BJ (cell line): ENCODE measurements at places on chromosomes 2 and 18. TPM values are rescaled to one million over a fixed set of nuclear protein-coding genes. Genes with fewer than 3 reads are reported as not detected.

The UGT1A8 gene
- polyA plus RNA-seq: not detected in 2 replicates

The CD226 gene
- polyA plus RNA-seq: 0.13 and 0.53 TPM in 2 replicates

The CACNB4 gene
- 0.12 TPM in 2 replicates for polyA plus RNA-seq

The EPHA4 gene
- 57.2 and 63.2 TPM in 2 replicates for polyA plus RNA-seq

The FOXD4L1 gene
- polyA plus RNA-seq: 0.02 TPM in 1 of 2 replicates, not detected in the other

GRCh38 chr2:209619782-209620181, 151.8 kb upstream of the UNC80 start:
- DNase-seq: no peak

GRCh38 chr2:105754011-105754410, 9.3 kb downstream of the NCK2 start:
- no peak for DNase-seq

DNA sequence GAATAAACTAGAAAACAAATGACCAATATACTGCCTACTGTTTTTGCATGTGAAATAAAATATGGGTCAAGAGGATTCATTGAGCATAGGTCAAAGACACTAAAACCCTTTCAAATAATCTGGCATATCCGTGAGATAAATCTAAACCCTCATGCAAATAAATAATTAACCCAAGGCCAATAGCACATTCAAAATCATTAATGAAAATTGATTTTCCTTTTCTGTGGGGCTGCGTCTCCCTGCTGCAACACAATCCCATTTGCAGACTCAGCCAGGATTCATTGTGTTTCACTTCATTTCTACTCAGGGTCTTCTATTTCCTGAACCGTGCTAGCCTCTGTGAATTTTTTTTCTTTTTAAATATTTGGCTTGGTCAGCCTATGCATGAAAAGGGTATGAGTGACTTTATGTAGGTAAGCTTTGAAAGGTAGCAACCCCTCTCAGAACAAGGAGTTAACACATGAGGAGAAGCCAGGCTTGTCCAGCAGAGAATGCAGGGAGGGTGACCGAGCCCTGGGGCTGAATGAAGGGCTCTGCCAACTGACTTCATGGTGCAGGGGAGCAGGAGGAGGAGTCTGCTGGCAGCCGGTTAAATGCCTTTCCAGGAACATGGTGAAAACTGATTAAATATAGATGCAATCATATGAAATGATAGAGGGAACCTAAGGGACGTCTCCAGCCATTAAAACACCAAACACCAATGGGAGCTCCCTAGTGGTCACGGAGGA, 10.3 kb upstream of the CTAGE1 start:
- DNase-seq: no peak

DNA sequence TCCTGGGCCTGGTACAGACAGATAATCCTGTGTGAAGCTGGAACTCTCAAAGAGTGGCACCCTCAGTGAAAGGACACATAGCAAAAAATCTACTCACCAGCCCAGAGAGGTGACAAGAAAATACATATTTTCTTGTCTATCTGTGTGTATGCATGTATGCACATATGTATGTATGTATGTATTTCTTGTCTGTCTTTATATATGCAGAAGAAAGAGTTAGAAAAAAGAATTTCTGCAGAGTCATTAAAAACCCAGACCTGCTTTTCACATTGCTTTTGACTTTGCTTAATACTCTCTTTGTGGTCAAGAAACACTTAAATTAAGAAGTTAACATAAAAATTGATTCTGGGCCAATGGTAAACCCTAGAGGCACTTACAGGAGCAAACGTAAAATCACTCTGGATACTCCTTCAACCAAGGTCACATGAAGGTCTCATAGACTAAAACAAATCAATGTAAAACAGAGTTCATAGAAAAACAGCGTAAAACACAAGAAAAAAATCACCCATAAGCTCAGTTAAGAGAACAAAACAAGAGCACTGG, 16.5 kb upstream of the AAK1 start:
- DNase-seq: no peak

GRCh38 chr2:191618046-191618780, 59.7 kb upstream of the NABP1 start:
- no peak for DNase-seq

DNA sequence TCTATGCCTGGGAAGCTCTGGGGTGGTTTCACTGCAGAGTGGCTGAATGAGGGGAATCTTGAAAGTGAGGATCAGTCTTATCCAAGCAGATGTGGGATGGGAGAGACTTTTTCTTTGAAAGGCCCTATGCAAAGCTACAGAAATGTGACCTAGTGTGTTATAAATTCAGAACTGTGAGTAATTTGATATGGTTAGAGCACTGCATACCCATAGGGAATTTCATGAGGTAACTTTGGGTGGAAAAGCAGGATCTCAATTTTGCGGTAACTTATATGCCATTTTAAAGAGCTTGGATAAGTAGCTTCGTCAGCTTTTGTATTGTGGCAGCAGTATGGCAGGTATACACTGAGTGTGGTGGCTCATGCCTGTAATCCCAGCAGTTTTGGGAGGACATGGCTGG, 40.9 kb downstream of the GULP1 start:
- no peak for DNase-seq

DNA sequence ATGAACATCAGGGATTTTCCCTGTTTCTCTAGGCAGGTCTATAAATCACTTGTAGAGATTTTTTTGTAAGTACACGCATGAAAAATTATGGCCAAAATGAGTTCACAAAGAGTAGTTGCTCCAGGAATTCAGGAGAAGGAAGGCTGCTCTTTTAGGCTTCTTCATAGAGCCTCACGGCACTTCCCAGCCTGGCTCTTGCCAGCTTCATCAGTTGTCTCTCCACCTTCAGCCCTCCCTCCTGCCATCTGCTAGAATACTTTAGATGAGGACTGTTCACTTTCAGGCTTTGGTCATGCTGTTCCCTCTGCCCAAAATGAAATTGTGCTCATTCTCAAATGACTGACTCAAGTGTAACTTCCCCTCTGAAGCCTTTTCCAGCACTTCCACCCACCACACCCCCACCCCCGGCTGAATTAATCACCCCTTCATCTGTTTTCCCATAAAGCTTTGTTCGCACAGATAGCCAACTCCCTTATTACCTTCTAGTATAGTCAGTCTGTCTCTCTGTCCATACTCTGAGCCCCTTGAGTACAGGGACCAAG, 1.8 kb upstream of the ABCA12 start:
- DNase-seq: no peak

- peak; percentile 19 for DNase-seq
Observed at GRCh38 chr2:88181511-88181910, 11.4 kb downstream of the THNSL2 start.

GRCh38 chr2:219331560-219332213, 857 bp downstream of the RESP18 start:
- no peak for DNase-seq

DNA sequence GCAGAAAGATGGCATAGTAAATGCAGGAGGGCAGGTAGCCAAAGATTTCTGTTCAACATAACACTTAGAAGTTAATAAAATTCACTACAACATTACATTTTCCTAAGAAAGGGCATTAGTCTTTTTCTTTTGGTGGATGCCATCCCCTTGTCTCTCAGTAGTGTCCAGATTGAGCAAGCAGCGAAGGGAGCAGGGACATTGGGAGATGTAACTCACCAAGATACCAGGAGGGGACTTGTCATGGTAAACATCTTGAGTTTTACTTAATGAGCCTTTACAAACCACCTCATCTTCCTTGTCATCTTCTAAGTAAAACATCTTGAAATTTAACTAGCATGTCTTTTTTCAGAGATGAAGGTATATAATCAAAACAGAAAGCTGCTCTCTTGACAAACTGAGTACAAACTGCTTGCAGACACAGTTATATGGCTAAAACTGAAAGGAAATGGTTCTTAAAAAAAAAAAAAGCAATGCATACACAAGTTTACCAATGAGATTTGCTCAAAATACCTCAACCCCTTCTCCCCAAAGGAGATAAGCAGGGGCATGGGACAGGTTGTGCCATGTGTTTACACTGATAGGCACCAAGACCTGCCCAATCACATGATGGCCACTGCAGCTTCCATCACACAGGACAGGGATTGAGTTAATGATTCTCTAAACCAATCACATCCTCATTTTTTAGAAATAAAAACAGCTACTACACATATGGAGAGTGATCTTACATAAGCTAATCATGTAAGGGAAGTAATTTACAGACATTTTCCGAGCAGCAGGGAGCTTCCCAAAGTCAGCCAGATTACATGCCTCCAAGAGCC, 30.3 kb downstream of the LPIN2 start:
- DNase-seq: no peak

DNA sequence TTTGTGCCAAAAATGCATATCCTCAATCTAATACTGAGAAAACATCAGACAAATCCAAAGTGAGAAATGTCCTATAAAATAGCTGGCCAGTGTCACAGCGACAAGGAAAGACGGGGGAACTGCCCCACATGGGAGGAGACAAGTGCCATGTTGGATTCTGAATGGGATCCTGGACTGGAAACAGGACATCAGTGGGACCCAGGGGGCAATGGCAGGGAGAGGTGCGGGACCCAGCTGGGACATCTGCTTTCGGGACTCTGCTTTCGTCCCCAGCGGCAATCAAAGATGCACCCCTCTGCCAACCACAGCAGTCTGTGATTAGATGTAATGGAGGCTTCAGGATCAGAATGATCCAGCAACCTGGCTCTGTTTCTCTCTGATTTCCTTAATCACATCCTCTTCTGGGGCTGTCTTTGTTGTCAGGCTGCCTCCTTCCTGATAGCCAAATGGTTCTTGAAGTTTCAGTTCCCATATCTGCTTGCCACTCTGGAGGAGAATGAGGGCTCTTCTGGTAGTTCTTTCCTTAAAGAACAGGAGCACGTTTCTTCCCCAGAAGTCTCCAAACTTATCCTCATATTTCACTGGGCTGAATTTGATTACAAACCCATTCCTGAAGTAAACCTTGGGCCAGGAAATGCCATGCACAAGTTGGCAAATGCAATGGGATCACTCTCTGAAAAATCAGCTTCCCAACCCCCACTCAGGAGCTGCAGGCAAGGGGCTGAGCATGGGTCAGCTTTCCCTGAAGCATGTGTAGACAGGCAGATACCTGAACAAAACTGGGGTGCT, 13.6 kb upstream of the PROC start:
- no peak for DNase-seq

DNA sequence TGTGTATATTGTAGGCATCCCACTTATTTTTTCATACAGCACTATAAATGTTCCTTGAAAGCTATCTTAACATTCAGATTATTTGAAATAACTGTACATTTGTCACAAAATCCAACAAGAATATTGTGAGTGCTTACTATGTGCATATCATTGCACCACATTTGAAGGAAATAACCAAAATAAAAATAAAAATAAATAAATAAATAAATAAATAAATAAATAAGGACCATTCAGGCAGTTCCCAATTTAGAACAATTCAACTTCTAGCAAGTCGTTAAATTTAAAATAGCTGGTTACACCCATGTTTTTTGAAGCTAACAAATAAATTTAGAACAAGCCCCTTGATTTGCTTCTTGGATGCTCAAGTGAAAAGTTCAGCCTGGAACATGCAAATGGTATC, 548.3 kb downstream of the ERBB4 start:
- no peak for DNase-seq

GRCh38 chr2:220215785-220216184, 588.4 kb downstream of the SLC4A3 start:
- DNase-seq: no peak

DNA sequence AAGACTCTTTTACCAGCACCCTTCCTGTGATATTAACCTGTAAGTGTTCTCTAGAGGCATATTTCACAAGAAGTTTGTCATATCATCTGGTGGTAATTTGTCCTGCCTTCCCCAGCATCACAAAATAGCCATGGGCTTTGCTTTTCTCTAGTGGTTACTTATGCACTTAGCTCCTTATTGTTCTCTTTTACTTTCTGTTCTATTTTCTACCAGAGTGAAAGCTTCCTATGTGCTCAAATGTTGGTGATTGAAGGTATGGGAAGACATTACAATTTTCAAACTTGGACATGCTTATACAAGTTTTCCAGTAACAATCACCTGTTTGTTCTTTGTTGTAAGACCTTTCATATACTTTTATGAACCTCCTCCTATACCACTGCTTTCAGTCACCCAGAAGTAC, 87.0 kb upstream of the KCNH7 start:
- DNase-seq: no peak

GRCh38 chr2:5976531-5977065, 284.4 kb downstream of the SOX11 start:
- DNase-seq: no peak

- DNase-seq: no peak
Observed at GRCh38 chr18:70468861-70469547, 180.2 kb downstream of the SOCS6 start.

DNA sequence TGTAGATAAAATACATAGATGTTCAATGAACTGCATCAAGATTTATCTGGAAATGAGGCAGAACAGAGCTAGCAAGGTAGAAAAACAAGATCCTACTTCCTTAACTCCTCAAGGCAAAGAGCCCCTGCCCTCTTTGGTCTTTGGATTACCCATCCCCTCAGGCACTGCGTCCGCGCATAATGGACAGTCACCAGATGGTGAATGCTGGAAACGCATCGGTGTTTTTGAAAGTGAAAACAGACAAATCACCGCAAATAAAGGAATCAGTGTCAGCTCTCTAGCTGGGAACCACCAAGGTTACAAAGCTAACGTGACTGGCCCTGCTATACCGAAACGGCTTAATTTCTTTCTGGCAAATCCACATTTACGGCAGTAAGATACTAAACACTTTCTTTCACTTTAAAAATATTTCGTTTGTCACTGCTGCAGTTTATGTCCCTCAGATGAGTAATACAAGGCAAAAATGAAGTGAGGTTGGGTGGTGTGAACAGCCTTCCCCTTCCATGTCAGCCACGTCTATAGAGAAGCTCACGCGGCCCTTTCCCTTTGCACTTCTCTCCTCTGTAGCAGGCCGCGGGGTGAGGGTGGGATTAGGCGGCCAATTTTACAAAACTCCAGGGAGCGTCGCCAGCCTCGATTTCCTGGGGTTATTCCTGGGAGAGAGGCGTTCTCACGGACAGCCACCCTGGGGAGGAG, 627 bp upstream of the GALR1 start:
- no peak for DNase-seq

DNA sequence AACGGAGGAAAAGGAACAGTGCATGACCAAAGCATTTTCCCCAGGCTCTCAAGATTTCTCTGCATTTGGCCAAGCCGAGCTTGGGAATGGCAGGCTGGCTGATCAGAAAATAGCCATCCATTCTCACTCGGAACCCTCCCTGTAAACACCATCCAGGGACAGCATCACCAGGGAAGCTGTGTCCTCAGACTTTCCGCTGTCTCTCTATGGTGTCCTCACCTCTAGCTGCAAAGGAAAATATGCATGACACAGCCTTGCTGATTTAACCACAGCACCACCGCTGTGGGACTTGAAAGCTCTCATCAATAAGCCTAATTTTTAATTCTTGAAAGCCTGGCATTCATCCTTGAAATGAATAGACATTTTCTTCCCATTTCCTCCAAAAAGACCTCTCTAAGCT, 311.7 kb downstream of the EIPR1 start:
- DNase-seq: no peak
